ENCODE measurements at places on chromosomes 4 and X.

GRCh38 chr4:108078024-108078733 is 88.5 kb downstream of the HADH start:
- no peak for DNase-seq

DNA sequence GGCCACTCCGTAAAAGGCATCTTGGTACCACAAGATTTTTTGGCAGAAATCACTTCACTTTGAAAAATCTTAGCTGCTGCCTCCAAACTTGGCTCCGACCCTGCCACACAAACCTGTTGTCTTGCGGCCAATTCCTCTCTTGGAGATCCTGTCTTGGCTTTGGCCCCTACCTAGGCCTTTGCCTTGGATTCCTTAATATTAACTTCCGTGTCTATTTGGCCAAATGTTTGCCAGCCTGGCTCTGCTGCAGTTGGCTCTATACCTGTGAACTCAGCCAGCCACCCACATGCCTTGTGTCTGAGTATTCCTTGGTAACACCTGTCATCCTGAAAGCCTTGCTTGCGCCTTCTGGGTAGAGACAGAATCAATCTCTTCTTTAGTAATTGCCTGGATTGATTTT is 12.5 kb downstream of the GRXCR1 start:
- no peak for DNase-seq

DNA sequence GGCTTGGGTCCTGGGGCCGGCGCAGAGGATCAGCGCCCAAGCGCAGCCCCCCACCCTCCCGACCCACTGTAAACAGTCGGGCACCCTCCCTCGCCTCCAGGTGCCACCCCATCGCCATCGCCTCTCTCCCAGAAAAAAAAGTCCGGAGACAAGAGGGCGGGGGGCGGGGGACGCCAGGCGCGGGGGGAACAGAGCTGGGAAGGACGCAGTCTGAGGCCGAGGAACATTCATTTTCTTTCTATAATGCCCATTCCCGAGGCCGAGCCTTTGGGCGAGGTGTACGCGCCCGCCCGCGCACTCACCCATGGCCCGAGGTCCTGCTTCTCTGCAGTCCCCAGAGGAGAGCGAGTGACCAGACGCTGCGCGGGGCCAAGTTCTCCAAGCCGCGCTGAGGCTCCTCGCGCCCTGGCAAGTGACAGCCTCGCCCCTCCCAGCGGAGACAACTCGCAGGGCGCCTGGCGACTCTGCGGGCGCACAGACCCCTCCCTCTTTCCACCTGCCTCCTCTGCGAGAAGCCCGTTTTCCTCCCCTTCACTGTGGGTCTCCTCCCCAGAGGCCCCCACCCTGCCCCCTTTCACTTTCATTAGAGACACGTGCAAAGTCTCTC is 63.5 kb upstream of the WDR17 start:
- DNase-seq, result no peak

- DNase-seq, result no peak
These were observed 251 bp downstream of the KIAA0232 start for GRCh38 chr4:6782846-6783110.

DNA sequence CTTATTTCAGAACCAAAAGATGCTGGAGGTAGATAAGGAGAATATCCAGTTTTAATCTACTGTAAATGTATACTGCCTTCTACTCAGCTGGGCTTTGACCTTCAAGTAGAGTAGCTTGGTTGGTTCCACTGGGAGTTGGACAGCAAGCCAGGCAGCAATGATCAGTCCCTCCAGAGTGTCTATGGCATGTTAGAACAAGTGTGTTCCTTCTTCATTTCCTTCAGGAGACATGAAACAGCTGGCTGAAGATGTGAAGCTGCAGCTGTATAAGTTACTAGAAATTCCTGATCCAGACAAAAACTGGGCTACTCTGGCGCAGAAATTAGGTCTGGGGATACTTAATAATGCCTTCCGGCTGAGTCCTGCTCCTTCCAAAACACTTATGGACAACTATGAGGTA is 111.1 kb downstream of the NFKB1 start:
- DNase-seq, result no peak

- no peak for DNase-seq
These were observed 5.1 kb downstream of the USP27X start for GRCh38 chrX:49884290-49884862.

DNA sequence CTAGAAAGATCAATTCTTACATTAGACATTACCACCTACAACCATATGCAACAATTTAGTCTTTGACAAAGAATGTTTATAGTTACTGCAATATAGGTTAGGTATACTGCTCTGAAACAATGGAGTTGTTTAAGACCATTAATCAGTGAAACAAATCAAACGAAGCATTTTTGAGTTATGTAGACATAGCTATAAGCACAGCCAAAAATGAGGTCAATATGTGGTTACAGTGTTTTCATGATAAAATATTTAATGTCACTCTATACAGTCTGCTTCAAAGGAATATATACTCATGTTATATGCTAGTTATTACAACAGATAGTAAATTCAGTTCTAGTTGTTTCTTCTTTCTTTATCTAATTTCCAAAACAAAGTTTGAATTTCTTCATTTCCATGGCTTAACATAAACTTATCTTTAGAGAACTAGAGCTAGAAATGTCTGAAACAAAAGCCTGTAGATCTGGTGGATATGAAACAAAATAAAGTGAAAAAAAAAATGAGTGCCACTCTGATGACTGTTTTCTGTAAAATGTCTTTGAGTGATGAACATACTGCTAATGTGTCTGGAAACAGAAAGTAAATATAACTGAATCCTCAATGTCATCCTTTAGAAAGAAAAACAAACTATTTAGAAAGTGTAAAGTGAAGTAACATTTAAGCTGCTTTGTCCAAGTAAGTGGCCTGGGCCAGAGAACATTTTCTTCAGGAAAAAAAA is 809.0 kb downstream of the FAT4 start:
- DNase-seq, result no peak

- DNase-seq, result no peak
These were observed 18.0 kb downstream of the SUV39H1 start for GRCh38 chrX:48714573-48714972.

DNA sequence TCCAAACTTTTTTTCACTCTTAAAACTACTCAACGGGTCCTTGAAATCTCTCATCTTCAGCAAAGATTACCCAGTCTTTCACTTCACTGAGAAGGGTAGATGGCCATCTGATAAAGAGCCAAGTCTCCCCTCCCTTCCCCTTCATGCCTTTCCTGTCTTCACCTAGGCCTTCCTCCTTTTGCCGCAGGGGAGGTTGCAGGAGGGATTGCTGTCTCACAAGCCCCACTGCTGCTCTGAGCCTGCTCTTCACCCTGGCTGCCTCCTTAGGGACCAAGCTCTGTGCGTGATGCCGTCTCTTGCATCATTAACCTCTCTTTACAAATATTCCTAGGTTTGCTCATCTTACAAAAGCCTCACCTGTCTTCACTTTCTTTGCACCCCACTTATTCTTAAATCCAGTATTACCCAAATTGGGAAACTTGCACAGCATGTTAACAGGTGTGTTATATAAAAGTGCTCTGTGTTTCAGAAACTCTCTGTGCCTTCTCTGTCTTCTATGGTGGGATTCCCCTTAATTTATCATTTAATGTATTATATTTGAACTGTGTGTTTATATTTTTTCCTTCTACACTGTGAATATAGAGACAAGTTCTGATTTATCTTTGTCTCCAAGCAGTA is 3.8 kb downstream of the ZFX start:
- no peak for DNase-seq

DNA sequence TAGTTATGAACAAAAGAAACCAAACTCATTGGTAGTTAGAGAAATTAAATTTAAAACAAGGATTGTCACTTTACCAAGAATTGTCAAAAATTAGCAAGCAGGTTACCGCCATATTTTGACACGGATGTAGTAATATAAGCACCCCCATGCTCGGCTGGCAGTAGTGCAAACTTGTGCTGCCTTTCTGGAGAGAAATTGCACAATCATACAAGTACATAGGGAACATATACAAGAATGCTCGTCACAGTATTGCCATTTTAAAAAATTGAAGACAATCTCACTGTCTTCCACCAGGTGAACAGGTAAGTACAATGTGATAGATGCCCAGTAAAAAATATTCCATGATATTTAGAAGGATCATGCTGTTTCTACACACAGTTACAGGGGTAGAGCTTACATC is 55.6 kb upstream of the SLC39A8 start:
- no peak for DNase-seq

DNA sequence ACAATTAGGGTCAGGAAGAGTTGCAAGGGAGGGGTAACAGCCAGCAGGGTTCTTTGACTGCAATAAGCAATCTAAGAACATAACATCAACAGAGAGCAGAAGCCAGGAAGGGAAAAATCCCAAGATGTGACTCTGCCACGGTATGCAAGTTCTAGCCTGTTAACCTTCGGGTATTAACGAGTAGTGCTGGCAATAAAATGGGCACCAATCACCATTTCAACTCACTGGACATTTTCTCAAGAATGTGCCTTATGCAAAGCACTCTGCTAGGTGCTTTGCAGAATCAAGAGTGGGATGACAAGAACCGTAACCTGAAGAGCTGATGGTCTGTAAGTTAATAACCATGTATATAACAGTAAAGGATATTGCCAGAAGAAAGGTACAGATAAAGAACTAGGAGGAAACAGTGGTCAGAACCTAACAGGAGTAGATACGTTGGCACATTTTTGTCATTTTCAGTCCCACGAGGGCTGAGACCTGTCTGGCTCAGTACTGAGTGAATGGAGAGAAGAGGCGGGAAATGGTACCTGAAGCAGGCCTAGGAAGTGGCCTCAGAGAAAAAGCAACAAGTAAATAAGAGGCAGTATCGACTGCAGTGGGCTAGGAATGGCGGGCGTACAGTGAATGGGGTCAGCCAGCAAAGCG is 2.7 kb downstream of the ELOVL6 start:
- no peak for DNase-seq

DNA sequence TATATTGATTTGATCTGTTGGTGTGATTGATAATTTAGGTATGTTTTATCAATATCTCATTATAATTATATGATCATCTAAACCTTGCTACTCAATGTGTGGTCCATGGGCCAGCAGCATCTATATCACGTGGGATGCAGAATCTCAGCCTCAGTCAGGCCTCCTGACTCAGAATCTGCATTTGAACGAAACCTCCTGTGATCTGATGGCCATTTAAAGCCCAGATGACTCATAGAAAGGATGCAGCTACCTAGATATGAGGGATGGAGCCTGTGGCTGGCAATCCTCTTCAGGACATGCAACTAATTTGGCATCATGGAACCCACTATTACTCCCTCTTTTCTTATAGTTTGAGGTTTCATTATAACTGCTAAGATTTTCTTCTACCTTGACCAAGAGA is 11.3 kb upstream of the CHRNA9 start:
- DNase-seq, result no peak

DNA sequence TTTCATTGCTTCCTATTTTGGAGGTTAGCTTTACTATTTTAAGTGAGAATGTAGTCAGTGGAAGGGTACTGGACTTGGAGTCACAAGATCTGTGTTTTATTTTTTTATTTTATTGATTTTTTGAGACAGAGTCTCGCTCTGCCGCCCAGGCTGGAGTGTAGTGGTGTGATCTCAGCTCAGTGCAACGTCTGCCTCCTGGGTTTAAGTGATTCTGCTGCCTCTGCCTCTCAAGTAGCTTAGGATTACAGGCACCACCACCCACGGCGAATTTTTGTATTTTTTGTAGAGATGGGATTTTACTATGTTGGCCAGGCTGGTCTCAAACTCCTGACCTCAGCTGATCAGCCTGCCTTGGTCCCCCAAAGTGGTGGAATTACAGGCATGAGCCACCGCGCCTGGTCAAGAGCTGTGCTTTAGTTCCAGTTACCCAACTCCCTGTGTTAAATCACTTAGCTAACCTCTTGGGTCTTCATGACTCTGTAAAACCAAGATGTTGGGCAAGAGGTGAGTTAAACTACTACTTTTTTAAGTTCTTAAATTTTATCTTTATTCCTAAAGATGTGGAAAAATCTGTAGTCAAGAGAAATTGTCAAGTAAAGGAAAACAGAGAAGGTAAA is 11.2 kb downstream of the USP9X start:
- no peak for DNase-seq
